ENCODE measurements at places on chromosomes 1 and 21. TPM values are rescaled to one million over a fixed set of nuclear protein-coding genes. Genes with fewer than 3 reads are reported as not detected.

FAM177B gene
- total RNA-seq, result not detected

INAVA gene
- 0.45 TPM for total RNA-seq

DNA sequence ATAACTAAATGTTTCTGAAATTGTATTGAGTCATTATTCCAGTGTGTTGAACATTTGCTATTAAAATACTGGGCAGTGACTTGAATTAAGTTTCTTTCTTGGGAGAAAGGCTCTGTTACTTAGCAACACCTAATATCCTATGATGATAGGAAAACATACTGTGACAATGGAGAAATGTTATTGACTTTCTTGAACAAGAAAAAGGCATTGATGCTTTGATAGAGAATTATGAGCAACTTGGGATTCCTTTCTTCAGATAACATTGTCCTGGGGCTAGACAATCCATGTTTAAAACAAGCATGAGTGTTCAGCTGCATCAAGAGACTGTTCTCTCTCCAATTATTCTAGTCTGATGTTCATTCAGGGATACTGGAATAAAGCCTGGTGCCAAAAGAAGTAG, 215.9 kb upstream of the L1TD1 start:
- DNase-seq, result no peak

- no peak for DNase-seq
These were observed 2.2 kb downstream of the RPS8 start for GRCh38 chr1:44777547-44777946.

LPAR3 gene
- total RNA-seq, result 0.08 TPM

COL16A1 gene
- 1.9 TPM for total RNA-seq

GRCh38 chr1:211896958-211897357, 66.4 kb upstream of the LPGAT1 start:
- no peak for DNase-seq

NBPF6 gene
- total RNA-seq, result not detected

HMCN1 gene
- 8.6 TPM for total RNA-seq

SLC2A5 gene
- 0.35 TPM for total RNA-seq

DNA sequence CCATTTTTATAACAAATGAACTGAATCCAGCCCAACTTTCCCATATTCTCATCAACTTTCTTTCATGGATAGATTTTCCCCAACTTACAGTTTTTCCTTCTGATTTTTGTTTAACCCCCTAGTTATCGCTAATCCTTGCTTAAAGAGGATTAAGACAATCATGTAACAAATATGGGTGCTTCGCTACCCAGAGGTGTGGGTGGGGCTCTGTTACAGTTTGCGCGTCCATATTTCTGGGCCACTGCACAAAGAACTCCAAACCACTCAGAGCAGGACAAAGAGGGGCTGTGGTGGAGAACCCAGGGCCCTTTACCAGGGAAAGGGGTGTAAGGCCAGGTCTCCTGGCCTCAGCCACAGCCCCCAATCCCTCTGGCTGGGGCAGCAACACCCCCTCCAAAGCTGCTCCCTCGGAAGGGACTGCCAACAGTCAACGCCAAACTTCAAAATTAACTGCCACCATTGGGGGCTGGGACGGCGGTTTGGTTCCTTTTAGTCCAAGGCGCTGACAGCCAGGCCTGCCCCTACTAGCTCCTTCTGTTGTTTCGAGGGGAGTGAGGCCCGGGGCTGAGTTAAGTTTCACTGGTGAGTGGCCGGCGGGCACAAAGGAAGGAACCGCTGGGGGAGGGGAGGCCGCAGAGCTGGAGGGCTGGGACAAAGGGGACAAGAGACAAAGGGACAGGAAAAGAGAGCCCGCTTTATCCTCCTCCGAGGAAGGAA, 27.9 kb downstream of the SSBP3 start:
- DNase-seq, result no peak

DNA sequence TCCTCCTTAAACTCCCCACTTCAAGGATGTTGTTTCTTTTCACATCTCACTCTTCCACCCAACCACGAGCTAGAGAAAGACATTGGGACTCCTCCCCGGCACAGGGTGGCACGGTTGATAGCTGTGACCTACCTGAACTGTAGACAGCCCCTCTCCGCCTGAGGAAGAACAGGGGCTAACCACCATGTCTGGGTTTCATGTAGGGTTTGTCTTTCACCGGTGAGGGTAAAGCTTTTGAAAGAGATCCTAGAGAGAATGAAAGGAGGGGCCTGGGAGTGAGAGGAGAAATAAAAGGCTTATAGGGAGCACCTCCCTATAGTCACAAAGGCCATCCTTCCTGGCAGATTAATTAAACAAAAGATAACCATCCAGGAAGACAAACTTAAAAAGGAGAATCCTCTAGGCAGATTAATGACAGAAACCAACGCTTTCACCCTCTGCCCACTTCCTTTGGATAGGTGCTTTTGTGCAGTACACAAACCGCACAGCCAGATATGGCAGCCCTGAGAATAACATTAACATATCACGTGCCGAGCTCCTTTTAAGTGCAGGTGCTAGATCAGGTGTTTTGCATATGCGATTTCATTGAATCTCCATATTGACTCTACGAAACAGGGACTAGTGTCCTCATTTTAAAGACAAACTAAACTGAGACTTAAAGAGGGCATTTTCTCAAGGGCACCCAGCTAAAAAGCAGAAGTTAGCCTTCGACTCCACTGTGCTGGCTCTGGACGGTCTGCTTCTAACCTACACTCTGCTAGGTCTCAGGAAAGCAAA, 178.1 kb upstream of the RUNX1 start:
- DNase-seq, result no peak

DNA sequence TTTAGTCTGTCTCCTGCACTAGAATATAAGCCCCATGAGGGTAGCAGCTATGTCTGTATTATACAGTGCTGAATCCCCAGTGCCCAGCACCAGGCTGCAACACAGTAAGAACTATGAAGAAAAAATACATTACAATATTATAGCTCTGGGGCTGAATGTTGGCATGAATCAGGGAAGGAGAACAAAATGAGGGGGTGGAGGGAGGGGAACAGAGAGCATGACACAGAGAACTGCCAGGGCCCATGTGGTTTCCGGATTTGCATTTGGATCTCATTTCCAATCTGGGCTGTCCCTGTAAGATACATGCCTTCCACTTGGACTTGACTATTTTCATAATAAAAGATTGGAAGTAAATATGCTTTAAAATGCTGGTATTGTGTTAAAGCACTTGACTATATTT, 35.8 kb downstream of the C1orf198 start:
- DNase-seq, result no peak

All from left lobe of liver (tissue), 2 donors.